NCI-H524 (cell line): ENCODE measurements at places on chromosomes 12 and 14.

- no peak for DNase-seq
Measured at GRCh38 chr12:81530352-81530751, 228.8 kb downstream of the PPFIA2 start.

DNA sequence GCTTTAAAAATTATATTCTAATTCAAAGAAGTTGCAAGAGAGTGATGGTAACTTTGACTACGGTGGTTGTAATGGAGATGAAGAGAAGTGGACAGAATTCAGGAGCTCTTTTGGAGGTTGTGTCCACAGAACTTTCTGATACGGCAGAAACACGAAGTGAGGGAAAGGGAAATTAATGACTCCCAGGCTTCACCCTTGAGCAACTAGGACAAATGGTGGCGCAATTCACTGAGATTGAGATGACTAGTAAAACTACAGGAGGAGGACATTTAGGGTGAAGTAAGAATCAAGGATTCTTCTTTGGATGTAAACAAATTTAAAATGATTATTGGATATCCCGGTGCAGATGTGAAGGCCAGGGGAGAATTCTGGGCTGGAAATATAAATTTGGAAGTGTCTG lies 212.6 kb downstream of the PTPRO start:
- no peak for DNase-seq

DNA sequence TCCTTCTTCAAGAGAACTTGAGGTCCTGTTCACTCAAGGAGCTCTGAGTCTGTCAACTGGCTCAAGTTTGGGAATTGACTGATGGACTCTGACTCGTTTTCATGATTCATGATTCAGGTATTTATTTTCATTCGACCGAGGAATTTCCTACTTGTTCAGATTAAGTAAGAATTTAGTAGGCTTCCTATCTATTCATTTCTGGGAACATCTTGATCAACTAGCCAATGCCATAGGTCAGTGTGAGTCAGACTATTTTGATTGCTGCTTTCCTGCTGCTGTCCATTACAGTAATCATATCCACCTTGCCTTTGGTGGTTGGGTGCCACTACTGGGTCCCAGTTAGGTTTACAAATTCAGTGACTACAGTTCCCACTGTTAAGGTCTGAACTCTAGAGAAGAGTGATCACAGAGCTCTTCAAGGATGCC lies 6.1 kb downstream of the FAM186A start:
- DNase-seq, result no peak

DNA sequence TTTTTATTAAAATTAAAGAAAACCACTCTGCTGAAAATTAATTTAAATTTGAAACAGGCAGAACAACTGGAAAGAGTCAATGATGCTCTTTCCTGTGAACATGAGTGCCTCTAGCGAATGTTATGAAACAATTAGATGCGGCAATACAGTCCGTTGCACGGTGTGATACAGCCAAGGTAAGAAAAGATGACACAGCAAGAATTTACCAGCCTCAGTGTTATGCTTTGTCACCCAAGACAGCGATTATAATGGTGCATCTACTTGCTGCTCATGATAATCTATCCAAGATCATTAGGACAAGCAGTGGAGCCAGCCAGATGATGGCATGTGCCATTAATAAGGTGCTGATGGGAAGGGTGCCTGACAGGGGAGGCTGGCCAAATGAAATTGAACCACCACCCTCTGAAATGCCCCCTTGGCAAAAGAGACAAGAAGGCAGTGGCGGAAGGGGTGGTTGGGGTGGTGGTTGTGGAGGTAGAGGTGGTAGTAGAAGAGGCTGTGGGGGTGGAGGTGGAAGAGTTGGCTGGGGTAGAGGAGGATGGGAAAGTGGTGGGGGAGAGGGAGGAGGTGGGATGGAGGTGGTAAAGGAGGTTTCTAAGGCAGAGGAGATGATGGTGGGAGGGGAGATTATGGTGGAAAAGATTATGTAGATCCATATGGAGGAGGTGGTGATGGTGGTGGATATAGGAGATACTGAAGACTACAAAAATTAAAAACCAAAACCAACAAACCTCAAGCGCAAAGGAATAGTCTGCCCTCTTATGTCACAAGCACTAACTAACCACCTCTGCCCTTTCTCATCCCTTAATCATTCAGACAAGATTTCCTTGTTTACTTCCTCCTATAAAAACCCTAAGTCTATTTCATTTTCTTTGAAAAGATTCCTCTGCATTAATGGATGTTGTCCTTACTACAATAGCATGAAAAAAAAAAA lies 4.0 kb upstream of the RESF1 start:
- no peak for DNase-seq

GRCh38 chr14:82796086-82796485 lies 1262.4 kb upstream of the SEL1L start:
- DNase-seq, result peak; percentile 86
